ENCODE measurements at places on chromosomes 12 and 14. TPM values are rescaled to one million over a fixed set of nuclear protein-coding genes. Genes with fewer than 3 reads are reported as not detected.

Gene DDN
- total RNA-seq, result 0.11 TPM

Gene SERPINA10
- total RNA-seq, result not detected

Gene PRH1
- total RNA-seq, result 23.1 TPM

Gene TSHR
- total RNA-seq, result not detected

Gene ENDOU
- total RNA-seq, result 0.31 TPM

Gene PUS7L
- 10.4 TPM for total RNA-seq

Gene SERPINA5
- total RNA-seq, result not detected

Gene NEDD1
- 34.1 TPM for total RNA-seq

DNA sequence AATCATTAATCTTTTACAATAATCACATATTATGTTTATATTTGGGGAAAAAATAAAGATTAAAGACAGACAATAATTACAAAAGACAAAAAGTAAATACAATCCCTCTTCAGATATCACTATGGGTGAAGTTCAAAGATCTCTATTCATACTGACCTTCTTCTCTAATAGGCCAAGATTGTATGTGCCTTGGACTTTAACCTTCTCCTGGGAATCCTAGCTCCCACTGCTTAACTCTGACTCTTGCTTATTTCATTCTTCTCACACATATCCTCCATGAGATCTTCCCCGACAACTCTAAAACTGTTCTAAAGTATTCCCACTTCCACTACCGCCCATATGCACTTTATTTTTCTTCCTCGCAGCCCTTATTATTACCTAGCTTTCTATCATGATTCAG lies 83.8 kb downstream of the EEA1 start:
- DNase-seq, result no peak

DNA sequence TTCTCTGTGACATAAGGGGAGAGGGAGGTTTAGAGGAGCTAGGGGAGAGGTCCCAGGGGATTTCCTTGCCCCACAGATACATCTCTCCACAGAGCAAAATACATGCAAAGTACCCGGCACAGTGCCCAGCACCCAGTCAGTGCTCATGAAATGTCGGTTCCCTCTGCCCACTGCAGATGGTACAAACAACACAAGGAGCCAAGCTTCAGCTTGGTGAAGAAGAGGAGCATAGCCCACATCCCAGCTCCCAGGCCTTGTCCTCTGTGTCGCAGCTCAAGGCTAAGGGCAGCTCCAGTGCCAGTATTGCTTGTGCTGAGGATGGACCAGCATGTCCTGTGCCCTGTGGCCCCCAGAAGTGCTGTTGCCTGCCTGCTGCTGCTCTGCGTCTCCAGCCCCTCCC lies 35.0 kb upstream of the FKBP4 start:
- no peak for DNase-seq

DNA sequence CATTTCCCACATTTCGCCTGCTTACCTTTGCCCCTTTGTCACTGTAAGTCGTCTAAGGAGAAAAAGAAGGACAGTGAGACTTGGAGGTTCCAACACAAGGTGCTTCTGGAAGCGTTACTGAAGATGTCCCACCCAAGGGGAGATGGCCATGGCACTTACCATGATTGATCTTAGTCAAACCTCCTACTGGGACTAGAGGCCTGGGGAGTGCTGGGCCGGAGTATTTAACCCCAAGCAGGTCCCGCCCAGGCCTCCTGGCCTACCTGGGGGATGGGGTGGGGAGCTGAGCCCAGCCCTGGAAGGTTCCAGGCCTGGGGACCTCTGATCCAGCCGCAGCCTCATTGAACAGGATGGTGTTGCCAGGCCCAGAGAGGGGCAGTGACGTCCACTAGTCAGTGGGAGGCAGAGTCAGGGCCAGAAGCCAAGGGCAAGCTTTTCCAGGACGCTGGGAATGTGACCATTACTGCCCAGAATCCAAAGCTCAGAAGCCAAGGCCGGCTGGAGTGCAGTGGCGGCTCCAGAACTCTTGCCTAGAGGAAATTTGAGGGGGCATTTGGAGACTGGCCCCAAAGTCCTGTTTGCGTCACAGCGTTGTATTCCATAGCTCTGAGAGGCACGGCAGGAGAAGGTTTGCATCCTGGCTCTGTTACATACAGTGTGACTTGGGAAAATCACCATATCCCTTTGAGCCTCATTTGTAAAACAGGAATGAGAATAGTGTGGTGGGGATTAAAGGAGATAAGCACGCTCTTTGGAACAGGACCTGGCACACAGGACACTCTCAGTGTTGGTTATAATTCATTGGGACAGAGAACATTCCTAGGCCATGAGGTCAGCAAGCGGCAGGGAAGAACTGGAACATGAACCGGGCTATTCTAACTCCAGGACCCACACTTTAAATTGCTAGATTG lies at the start of gene HPD:
TSS of gene HPD (minus strand) at position 198 of the 911 bp plus-strand sequence. CDS start at position 162, 36 bp downstream.
- peak; percentile 48 for DNase-seq

DNA sequence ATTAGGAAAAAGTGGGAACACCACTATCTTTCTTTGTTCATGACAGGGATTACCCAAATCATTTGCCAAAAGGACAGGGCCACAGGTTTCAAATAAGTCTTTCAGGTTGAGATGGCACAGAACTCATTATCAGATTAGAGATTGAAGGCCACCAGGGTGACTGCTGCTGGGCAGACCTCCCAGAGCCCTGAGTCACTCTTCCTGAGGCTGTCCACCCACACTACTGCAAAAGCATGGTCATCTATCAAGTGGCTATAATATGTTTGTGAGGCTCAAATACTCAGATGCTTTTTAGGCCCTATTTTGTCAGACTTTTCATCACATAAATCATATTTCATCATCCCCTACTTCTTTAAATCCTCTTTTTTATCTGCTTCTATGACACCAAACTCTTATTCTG lies 155.3 kb upstream of the CCDC196 start:
- DNase-seq, result no peak

DNA sequence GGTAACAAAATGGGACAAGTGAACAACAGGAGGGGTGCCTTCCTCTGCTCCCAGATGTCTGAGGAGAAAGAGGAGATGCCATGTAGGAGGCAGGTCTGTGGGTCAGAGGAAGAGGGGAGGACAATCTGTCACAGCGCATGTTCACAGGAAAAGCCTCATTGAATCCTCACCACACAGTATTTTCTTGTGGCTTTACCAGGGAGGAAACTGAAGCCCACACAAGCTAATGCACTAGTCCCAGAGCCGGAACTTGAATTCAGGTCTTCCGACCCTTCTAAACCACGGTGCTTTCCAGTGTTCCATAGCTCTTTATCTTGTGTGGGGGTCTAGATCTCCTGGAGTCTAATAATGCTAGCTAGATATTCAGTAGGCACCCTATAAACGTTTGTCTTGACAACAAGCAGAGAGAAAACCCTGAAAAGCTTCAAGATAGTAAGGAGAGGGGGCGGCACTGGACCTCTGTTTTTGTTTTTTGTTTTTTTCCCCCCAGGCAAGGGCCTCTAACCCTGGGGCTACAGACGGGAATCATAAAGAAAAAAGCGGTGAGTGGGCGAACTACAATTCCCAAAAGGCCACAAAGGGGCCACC lies 371 bp upstream of the SHMT2 start:
- DNase-seq, result no peak

GRCh38 chr14:22515929-22516328 lies 73.1 kb downstream of the DAD1 start:
- DNase-seq, result no peak

- DNase-seq, result no peak
These were observed 121.9 kb downstream of the EMP1 start for GRCh38 chr12:13318231-13319015.

GRCh38 chr14:65824285-65824977 lies 411.9 kb downstream of the FUT8 start:
- DNase-seq, result peak; percentile 77

DNA sequence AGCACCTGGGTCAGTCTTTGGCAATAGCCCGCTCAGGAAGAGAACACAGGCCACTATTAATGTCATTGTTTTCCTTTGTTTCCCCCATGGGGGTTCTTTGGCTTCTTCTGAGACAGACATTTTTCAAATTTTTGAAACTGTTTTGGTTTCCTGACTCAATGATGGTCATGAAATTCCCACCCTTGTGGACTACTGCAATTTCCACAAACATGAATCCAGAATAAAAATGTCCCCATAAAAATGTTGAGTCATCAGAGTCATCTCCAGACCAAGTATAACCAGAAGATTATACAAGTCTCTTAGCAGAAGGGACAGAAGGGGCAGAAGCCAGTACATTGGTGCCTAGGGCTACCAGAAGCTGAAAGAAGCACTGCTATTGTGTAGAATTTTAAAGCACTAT lies 29.1 kb downstream of the SLCO1A2 start:
- no peak for DNase-seq

DNA sequence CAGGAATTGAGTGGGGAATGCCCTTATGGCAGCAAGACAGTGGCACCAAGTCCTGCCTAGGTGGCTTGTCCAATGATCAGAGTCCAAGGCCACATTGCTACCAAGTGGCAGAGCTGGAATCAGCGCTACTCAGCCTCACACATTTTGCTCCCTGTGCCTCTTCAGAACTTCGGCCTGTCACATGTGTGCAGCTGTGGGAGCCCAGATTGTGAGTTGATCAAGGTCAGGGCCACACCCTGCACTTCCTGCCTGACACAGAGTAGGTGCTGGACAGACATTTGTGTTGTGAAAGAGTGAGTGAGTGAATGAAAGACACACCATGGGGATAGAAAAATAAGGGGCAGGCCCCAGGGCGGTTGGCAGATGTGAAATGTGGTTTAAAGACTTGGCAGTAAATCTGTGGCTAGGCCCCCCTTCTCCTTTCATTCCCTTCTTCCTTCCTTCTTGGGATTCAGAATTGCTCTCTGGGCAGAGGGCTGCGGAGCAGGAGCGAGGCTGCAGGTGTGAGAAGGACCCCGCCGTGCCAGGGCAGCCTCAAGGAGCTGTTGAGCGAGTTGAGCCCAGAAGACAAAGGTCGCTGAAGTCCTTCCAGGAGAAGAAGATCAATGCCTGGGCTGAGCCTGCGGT lies 83.5 kb downstream of the SLC25A47 start:
- peak; percentile 21 for DNase-seq

GRCh38 chr12:21910657-21911056 lies 30.6 kb downstream of the ABCC9 start:
- no peak for DNase-seq

- no peak for DNase-seq
These were observed 34.4 kb upstream of the EPS8 start for GRCh38 chr12:15823360-15824128.

- DNase-seq, result no peak
These were observed 70.3 kb downstream of the COX16 start for GRCh38 chr14:70289138-70289537.

DNA sequence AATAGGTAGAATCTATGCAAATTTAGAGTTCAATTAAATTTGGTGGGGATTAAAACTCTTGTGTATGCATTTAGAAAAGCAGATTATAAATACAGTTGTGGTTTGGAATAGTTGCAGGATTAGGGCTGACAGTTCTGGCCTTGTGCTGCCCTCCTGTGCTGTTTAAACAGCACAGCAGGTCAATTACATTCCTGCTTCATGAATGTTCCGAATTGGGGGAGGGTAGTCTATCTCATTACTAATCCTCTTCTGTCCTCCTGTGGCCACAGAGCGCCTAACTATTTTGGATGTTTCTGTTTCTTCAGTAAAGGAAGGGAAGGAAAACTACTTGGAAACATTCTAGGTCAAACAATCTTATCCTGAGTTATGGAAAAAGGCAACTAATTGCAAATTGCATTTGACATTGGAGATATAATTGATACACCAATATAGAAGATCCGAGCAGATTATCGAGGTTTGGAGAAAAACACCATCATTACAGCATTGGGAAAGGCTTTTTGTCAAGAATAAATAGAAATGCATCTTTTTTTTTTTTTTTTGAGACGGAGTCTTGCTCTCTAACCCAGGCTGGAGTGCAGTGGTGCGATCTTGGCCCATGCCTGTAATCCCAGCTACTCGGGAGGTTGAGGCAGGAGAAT lies 8.7 kb upstream of the GPR19 start:
- DNase-seq, result peak; percentile 92

GRCh38 chr14:98808494-98809407 lies 463.2 kb downstream of the BCL11B start:
- no peak for DNase-seq

GRCh38 chr12:26564391-26564790 lies 268.6 kb downstream of the ITPR2 start:
- no peak for DNase-seq

GRCh38 chr14:103593577-103593976 lies 30.8 kb downstream of the COA8 start:
- DNase-seq, result no peak

- no peak for DNase-seq
These were observed 318.4 kb downstream of the SLC6A15 start for GRCh38 chr12:84594157-84594556.

GRCh38 chr14:79438696-79439342 lies 772.5 kb downstream of the DIO2 start:
- DNase-seq, result no peak

DNA sequence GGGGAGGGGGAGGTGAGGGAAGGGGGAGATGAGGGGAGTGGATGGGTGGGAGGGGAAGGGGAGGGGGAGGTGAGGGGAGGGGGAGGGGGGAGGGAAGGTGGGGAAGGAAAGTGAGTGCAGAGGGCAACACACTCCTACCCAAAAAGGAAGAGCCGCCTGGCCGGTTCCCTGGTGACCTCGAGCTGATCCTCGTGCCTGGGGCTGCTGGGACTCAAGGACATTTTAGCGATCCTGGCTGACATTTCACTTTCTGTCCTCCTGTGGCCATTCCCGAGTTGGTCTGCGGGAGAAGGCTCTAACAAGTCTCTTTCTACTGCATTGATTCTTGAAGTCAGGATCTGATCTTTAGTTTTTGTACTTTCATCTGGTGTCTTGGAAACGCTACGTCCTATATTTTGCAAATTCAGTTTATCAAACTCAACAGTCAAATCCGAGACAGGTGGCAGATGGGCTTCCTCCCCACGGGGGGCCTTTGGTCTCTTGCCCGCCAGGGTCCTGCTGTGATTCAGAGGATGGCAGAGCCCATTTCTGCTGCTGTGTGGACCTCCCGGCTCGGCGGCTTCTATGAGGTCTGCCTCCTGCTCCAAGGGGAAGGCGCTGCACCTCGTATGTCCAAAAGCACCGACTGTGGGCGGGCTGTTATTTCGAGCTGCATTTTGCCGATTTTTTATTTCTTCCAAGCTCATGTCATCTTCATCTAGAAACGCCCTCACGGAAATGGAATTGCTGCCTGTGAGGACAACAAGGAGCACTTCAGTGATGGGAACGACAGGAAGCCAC lies 19.1 kb downstream of the PGAM5 start:
- no peak for DNase-seq
